Thymus (tissue), 14 donors: ENCODE measurements at places on chromosomes 6 and 20.

- DNase-seq: no peak
Measured at GRCh38 chr6:113995634-113996033, 24.7 kb upstream of the HDAC2 start.

- DNase-seq: no peak
Measured at GRCh38 chr20:56540415-56540814, 7.4 kb downstream of the FAM209B start.

GRCh38 chr6:4466769-4467480, 309.3 kb upstream of the CDYL start:
- no peak for DNase-seq

GRCh38 chr6:109531446-109531845, 48.4 kb upstream of the ZBTB24 start:
- DNase-seq: no peak

- DNase-seq: no peak
Measured at GRCh38 chr20:21706261-21707195, 1.1 kb downstream of the PAX1 start.

GRCh38 chr6:24991810-24992467, 56.2 kb upstream of the RIPOR2 start:
- DNase-seq: peak; percentile 85

DNA sequence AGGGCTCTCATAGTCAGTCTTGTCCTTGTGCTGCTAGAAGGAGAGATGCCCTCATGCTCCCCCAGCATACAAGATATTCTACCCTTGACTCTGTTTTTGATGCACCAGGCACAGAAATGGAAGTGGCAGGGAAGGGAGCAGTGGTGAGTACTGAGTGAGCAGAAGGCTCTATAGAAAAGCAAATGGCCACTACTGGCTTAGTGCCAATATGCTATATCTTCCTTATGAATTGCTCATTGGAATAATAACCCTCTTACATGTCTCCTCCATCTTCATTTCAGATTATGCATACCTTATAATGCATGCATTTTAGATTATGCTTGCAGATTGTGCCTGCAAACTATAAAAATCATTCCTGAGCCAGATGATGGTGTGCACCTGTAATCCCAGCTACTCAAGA, 82.8 kb downstream of the MAP3K5 start:
- DNase-seq: no peak

- no peak for DNase-seq
Measured at GRCh38 chr6:144778773-144779492, 493.8 kb downstream of the UTRN start.

DNA sequence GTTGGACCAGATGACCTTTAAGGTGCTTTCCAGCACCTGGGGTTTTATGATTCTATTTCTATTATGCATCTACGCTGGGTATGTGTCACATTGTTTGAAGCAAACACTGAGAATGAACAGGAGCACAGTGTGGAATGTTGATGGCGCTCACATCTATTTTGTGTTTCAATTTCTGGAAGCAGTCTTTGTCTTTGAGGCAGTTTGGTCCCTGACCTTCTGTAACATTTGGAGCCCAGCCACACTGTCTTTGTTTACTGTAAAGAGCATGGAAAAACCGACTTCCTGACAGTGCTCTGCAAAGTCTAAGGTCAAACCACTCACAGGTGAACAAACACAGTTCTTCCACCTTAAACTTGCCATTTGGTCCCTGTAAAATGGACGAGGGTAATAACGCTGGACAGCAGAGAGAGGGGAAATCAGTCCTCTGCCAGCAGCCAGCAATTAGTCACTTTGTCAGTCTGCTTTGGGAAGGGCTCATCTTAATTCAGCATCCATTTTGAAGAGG, 155.5 kb downstream of the PRL start:
- DNase-seq: no peak

GRCh38 chr20:24994470-24995368, 2.2 kb upstream of the APMAP start:
- peak; percentile 78 for DNase-seq

DNA sequence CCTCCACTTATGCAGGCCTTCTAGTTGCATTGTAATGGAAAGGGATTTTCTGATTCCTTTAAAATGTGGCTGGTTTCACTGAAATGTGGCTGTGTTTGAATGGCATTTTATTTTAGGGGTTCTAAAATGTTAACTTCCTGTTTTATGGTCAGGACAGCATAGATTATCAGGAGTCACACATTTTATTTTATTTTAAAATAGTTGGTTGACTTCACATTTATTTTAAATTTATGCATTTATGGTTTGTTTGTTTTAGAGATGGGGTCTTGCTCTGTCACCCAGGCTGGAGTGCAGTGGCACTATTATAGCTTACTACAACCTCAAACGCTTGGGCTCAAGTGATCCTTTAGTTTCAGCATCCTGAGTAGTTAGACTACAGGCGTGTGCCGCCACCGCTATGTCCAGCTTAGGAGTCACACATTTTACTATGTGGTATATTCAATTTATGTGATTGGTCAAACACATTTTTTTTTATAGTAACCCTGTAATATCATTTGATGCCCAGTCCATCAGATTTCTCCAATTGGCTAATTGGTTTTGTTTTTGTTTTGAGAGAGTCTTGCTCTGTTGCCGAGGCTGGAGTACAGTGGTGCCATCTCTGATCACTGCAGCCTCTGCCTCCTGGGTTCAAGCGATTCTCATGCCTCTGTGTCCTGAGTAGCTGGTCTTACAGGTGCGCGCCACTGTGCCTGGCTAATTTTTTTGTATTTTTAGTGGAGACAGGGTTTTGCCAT, 2.3 kb downstream of the DTD1 start:
- no peak for DNase-seq

DNA sequence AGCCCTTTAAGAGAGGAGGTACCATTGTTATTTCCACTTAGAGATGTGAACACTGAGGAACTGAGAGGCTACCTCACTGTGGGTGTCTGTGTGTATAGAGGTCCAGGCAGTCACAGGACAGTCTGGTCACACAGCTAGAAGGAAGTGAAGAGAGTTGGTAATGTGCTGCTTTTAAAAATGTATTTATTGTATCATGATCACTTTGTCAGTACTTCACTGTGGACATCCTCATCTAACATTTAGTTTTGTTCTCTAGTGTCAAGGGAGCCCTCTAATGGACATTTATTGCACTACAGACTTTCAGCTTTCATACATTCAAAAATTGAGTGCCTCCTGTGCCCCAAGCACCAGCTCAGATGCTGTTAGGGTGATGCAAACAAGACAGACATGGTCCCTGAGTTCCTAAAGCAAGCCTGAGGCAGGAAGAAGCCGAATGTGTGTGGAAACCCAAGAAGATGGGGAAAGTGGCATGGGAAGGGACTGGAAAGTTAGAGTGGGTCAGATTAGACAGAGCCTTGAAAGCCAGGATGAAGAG, 123.0 kb downstream of the SLC16A10 start:
- peak; percentile 72 for DNase-seq

DNA sequence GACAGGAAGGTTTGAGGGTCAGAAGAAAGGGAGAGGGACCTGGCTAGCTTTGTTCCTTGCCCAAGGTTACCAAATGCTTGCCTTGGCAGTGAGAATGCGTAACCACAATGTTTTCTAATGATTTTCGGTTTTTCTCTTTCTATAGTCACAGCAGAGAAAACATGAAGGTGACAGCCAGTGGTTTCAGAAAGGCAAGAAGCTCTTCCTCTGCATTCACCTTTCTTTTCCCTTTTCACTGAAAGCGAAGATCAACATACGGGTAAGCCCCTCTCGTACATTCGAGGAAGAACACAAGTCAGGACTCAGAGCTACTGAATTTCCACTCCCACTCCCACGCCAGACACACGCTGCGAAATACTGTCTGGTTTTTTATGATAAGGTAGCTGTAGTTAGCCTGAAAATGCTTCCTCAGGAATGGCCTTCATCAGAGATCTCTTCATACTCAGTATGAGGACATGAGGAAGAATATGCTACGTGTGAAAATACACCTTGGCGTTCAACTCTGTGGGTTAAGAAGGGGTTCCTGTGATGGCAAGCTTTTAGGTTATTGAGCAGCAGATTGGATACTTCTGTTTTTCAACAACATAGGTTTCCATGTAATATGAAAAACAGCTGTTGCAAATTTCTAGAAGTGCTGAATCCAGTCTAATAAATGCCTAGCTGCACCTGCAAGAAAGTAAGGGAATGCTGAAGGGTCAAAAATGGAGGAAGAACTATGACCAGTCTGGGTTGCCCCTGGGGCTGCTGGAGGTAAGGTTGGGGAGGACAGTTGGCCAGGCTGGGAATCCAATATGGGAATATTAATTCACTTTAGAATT, 7.4 kb upstream of the CD83 start:
- DNase-seq: no peak

- no peak for DNase-seq
Measured at GRCh38 chr6:43127180-43127579, 43.9 kb upstream of the SRF start.

DNA sequence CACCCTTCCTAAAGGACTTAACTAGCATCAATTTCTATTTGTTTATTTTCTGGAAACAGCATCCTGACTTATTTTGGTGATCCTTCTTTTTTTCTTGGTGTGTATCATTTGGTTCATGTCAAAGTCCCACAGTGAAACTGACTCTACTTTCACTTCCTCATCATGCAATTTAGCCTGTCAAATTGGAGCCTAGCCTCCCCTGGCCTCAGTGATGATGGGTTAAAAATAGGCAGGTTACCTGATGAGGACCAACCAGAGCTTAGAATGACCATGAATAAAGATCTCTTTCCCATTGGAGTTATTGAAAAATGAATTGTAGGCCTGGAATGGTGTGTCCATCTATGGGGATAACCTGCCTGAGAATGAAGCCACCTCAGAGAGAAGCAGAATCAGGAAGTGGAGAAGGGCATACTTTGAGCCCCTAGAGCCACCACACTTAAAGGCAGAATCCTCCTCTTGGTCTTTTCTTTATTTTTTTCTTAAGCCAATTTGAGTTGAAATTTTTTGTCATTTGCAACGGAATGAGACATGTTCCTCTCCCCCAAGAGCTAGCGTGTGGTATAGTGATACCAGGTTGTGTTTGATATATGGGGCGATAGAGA, 105.6 kb downstream of the BTBD3 start:
- DNase-seq: no peak

- DNase-seq: no peak
Measured at GRCh38 chr20:45629496-45630100, at the start of gene WFDC10A. Gene WFDC10A, plus strand, starts transcription at chr20:45629739. Its CDS starts 75 bp downstream, at chr20:45629814.

DNA sequence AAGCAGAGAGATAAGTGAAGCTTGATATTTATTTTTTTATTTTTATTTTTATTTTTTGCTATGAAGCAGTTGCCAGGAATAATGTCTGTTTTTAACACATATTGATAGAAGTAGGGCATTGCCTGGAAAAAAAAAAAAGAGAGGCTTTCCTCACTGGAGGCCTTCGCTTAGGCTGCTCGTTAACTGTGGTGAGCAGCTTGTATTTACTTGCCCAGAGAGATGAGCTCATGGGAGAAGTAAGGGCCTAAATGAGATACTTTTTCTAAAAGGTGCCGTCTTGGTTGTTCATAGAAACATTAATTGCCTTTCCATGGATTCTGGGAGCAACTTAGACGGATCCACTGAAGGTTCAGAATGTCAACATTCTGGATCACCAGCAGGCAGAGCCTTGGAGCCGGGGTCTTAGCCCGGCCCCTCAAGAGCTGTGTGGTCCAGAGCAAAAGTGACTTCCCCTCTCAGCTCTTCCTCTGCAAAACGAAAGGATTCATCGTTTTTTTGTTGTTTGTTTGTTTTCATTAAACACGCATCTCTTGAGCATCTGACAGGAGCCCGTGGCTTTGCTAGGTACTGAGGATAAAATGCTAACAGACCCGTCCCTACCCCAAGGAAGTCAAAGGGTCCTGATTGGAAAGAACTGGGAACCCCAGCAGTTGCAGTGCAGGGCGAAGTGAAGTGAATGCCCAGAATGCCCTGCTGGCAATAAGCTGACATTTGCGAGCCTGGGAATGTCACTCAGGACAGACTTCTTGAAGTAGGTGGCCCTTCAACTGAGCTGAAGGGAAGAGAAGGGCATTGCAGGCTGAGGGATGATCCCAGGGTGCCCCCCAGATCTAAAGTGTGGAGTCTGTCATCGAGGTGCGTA, 138.5 kb downstream of the ZDHHC14 start:
- no peak for DNase-seq

GRCh38 chr20:4490606-4491280, 231.0 kb upstream of the PRND start:
- DNase-seq: no peak

- no peak for DNase-seq
Measured at GRCh38 chr6:42013134-42013516, 37.2 kb upstream of the TAF8 start.

- DNase-seq: no peak
Measured at GRCh38 chr20:33909331-33909921, 84.3 kb upstream of the RALY start.

GRCh38 chr6:112032728-112033127, 21.2 kb upstream of the CCN6 start:
- DNase-seq: no peak

GRCh38 chr6:123016431-123017103, 20.5 kb downstream of the CLVS2 start:
- no peak for DNase-seq

DNA sequence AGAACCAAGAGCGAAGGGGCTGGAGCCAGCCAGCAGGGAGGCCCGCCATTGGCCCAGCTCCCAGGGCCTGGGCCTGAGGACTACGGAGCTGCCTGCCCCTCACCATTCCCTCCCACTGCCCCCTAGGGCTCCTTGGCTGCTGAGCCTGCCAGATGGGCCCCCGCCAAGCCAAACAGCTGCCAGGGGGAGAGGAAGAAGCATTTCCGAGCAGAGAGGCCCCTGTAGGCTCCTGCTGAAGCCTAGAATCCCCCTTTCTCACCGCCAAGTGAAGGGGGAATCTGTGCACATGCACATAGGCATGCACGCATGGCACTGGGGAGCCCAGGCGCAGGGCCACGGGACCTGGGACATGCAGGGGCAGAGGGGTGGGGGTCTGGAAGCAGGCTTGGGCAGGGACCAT, 28.5 kb upstream of the MRPS18A start:
- DNase-seq: no peak

GRCh38 chr6:10857259-10857658, 18.9 kb upstream of the MAK start:
- DNase-seq: no peak

DNA sequence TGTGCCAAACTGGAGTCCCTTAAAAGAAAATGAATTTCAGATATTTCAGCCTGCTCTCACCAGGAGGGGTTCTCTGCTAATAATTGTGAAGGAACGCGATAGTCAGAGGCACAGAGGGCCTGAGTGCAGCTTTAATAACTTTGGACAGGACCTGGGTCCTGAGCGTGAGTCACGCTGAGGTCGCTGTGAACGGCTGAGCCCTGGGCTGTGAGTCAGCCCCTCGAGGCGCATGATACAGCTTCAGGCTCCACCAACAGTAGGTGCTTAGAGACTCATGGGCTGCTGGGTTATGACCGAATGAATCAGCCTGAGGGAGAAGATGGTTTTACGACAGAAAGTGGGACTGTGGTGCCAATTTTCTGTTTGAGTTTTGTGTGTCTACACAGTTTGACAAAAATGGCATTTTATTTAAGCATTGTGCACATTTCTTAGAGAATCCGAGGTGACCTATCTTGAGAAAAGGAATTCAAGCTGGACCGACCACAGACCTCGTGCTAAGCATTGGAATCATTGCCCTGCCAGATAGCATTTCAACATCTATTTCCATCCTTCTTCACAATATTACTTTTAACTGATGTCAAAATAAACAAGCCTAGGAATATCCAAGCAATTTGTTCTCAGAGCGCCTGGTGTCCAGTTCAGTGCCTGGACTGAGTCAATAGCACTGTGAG, 183.0 kb downstream of the THBS2 start:
- DNase-seq: no peak
